ENCODE measurements at places on chromosomes 3 and 15.

- DNase-seq = no peak
Measured at GRCh38 chr15:43325039-43325684, 5.2 kb downstream of the LCMT2 start.

DNA sequence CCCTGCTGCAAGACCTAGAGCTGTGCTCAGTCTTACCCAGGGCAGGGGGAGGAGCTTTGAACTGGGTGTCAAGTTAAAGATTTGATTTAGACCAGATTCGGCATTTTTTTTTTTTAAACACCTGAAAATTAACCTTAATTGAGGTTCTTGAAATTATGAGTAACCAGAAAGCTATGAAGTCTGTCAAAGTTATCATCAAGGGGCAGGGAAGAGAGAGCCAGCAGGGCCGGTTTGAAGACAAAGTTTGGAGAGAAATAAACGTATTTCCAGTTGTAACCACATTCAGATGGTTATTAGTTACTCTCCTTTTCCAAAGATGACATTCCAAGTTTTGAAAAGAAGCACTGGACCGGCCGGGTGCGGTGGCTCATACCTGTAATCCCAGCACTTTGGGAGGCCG lies 12.0 kb downstream of the TMEM266 start:
- DNase-seq = no peak

DNA sequence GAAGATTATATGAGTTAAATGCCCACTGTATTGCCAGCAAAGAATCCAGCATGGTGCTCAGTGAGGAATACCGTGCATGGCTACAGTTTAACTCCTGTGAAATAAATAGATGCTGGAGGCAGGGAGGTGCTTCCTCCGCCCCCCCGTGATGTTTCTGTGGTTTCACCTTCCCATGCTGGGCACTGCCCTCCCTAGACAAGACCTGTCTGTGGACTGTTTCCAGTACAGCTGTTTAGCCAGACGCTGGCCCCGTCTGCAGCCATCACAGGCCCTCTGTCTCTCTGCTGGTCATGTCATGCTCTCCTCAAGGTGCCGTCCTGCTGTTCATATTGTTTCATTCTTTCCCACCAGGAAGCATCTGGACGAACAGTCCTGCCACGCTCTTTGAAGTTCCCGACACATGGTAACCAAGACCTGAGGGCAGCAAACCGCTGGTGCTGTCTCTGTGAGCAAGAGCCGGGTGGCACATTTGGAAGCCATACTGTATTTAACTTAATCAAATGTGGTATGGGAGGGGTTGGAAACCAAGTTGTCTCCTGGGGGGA lies 31.4 kb downstream of the GOLGA8S start:
- DNase-seq = no peak

GRCh38 chr3:62672270-62672987 lies 202.8 kb downstream of the CADPS start:
- no peak for DNase-seq

GRCh38 chr3:39990532-39990931 lies 181.1 kb downstream of the MYRIP start:
- peak; percentile 71 for DNase-seq

- DNase-seq = peak; percentile 9
Measured at GRCh38 chr3:46297658-46298423, 55.6 kb downstream of the CCR3 start.

DNA sequence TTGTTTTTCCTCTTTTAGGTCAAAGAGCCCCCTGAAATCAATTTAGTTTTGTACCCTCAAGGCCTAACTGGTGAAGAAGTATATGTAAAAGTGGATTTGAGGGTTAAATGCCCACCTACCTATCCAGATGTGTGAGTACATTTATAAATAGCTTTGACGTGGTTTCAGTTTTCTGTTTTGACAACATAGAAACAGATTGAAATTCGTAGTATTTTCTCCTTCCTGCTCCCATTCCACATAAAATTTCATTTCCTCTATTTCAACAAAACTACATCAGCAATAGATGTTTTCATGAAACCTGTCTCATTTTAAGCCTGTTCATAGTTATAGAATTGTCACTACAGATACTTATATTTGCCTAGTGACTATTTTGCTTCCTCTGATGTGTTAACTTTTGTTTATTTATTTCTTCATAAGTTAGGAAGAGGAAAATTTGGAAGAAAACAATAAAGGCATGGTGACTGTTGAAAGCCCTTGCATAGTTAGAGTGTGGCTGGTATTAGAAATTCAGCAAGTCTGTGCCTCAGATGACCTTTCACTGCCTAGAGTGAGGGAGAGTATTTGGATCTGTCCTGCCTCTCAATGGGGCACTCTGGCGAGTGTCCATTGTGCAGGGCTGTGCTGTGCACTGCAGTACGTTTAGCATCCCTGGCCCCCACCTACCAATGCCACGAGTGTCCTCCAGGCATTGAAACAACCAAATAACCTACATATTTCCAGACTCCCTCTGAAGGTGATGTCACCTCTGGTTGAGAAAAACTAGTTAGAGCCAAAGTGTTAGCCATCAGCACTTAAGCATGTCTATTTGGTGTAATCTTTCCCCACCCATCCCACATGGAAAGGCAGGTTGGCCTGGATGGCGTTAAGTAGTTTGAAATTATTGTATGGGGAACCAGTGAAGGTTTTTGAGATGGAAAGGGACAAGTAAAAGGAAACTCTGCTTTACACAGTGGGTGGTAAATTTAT lies 5.9 kb downstream of the EIF2AK4 start:
- DNase-seq = no peak

GRCh38 chr15:55281517-55282228 lies 7.9 kb downstream of the RAB27A start:
- peak; percentile 6 for DNase-seq

DNA sequence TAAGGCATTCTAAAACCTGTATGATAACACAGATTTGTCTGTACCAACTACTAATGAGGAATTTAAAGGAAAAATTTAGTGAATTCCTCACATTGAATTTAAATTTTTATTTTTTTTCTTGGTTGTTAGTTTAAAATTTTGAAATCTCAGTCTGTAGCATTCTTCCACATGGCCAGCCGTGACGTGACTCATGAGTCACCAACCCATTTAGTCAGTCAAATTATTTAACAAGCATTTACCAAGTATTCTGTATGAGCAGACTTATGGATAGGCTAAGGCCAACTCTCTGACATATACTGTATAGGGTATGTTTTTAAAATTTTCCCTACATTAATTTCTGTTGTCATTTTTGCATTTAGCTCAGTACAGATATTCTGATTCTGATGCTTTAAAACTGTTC lies 112.9 kb downstream of the CNTN4 start:
- no peak for DNase-seq

- no peak for DNase-seq
Measured at GRCh38 chr3:183339461-183340086, 86.5 kb downstream of the B3GNT5 start.

DNA sequence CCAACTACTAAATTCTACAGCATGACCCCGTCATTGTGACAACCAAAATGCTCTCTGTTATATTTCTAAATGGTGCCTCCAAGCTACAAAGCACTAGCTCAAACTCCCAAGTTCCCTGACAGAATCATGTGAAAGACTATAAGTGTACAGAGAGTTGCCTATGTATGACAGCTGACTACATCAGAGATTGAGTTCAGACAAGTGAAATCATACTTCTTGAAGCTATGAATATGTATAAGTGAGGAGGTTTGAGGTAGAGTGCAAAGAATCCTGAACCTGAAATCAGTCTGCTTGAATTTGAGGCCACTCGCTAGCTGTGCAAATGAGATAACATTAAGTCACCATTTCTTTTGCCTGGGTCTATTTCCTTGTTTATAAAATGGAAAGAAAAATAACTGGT lies 63.9 kb upstream of the TP63 start:
- DNase-seq = no peak

- no peak for DNase-seq
Measured at GRCh38 chr3:356952-357351, 160.4 kb downstream of the CHL1 start.

DNA sequence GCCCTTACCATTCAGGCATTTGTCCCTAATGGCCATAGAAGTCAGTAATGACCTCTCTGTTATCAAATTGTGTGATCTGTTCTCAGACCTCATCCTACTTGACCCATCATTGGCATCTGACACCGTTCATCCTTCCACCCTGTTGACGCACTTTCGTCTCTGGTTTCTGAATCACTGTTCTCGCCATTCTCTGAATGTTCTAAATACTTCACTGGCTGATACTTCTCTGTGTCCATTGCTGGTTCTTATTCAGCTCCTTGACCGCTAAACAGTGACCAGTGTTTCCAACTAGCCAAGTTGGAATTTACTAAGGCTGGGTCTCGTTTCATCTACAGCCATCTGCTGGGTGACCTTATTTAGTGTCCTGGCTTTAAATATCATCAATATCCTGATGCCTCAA lies 2.2 kb downstream of the ACAD9 start:
- no peak for DNase-seq

GRCh38 chr15:69099941-69100340 lies 60.5 kb upstream of the GLCE start:
- DNase-seq = no peak

- DNase-seq = peak; percentile 40
Measured at GRCh38 chr15:80996247-80996646, 4.5 kb upstream of the TLNRD1 start.

DNA sequence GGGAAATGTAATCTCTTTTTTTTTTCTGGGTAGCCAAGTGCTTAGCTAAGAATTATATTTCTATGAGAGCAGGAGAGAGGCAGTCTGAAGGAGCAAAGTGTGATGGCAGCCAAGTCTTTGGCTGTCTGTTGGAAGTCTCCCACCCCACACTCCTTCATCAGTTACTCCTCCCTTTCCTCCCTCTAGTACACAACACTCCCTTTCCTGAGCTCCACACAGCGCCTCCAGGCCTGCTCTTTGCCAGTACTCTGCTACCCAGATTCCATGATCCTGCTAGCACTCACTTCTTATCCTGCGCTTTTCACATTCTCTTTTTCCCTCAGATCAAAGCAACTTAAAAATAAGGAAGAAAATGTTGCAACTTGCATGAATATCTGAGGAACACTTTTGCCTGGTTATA lies 37.4 kb upstream of the SNRK start:
- DNase-seq = no peak

- no peak for DNase-seq
Measured at GRCh38 chr3:197371591-197372046, 73.2 kb upstream of the DLG1 start.

DNA sequence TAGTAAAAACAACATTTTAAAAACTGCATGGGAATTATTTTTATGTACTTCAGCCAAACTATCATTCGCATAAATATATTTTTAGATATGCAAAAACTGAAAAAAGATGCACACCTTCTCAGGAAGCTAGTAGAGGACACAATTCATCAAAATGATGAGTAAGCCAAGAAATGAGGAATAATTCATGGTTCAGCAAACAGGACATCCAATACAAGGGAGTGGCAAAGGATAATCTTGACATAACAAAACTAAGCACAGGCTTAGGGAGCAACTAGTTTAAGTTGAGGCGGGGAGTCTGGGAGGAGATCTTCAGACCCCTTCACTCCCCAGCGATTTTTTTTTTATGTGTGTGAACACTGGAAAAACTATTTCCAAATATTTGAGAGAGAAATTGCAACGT lies 93.7 kb downstream of the ZNF280D start:
- no peak for DNase-seq

DNA sequence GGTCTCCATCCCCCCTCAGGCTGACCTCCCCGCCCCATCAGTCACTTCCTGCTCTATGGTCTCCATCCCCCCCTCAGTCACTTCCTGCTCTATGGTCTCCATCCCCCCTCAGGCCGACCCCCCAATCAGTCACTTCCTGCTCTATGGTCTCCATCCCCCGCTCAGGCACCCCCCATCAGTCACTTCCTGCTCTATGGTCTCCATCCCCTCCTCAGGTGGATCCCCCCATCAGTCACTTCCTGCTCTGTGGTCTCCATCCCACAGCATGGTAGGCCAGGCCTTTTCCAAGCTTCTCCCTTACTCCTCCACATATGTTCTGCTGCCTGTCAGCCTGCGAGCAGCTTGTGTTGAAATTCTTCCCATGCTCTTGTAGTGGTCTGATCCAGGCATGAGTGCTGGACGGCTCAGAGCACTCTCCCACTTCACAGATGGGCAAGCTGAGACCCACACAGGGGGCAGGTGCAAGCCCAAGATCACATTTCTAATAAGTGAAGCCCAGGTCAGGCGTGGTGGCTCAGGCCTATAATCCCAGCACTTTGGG lies 36.8 kb downstream of the BDH1 start:
- DNase-seq = peak; percentile 30

DNA sequence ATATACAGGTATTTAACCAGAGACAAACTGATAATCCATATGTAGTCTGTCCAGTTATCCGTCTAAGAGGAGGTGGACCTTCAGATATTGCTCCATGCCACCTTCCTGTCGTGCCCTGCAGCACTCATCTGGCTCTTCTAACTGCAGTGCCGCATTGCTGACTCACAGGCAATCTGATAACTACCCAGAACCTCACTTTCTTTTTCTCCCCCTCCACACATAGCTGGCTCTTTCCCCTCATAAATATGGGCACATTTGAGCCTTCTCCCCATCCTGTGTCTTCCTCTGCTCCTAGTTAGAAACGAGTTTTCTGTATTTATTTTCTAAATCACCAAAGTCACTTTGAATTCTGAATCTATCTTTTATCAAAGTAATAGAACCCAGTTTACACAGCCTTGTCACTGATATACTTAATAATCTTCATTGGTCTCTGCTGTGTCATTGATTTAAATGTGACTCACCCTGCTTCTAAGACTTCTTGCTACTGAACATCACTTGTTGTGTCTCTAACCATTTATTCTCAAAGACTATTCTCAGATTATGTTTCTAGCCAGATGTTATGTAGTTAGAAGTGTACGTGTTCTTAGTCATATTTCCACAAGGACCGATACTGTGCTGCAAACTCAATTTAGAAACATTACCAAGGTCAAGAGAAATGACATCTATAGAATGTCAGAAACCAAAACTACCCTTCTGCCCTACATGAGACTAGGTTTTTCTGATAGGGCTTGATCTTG lies 17.4 kb upstream of the KCNMB2 start:
- no peak for DNase-seq

DNA sequence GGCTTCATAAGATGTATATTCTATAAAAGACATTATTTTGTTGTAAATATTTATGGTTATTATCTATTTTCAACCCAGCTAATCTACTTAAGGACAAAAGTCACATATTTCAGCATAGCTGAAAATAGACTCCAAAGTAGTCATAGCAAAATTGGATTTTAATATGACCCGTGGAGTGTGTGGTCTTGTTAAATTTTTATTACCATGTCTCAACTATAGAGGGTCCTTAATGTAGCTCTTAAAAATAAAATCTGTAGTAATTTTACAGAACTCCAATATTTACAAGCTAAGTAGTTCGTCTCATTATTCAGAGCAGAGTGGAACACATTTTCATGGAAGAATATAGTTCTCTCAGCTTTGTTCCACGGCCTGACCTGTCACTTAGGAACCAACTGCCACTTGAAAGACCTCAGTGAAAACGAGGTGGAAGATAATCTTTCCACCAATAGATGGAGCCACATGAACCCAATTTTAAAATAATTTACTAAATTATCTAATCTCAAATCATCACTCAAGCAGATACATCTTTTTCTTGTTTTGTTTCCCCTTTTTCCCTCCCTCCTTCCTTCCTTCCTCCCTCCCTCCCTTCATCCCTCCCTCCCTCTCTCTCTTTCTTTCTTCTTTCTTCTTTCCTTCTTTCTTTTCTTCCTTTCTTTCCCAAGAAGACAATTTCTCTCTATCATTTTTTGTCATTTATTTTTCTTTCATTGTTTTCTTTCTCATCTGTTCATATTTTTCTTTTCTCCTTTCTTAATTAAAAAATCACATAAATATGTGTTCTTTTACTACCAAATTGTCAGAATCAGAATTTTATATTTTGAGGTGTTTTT lies 97.2 kb downstream of the CLDN1 start:
- peak; percentile 73 for DNase-seq
